Stimulated activated CD8-positive, alpha-beta memory T cell treated with anti-CD3 and anti-CD28 coated beads, Interleukin-12 subunit alpha, Interleukin-12 subunit beta, amount 100 ng/mL, for 1 hour (primary cell): ENCODE measurements at places on chromosomes 16 and 17.

DNA sequence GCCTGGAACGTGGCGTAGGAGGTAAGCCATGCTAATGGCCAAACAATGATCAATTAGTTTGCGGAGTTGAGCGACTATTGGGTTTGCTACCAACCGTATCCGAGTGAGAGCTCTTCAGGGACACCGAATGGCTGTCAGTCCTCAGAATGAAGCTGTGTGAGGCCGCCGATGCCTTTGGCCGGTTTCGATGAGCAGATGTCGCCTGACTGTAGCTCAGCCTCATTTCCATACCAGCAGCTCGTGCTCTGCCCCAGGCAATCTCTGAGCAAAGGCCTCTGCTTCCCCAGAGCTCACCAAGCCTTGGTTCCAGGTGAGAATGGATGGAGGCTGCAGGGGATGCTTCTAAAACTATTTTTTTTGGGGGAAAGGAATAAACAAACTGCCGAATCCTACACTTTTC is 111.7 kb upstream of the HS3ST4 start:
- DNase-seq, result no peak

GRCh38 chr16:73062743-73063733 is 15.1 kb upstream of the ZFHX3 start:
- DNase-seq, result no peak

DNA sequence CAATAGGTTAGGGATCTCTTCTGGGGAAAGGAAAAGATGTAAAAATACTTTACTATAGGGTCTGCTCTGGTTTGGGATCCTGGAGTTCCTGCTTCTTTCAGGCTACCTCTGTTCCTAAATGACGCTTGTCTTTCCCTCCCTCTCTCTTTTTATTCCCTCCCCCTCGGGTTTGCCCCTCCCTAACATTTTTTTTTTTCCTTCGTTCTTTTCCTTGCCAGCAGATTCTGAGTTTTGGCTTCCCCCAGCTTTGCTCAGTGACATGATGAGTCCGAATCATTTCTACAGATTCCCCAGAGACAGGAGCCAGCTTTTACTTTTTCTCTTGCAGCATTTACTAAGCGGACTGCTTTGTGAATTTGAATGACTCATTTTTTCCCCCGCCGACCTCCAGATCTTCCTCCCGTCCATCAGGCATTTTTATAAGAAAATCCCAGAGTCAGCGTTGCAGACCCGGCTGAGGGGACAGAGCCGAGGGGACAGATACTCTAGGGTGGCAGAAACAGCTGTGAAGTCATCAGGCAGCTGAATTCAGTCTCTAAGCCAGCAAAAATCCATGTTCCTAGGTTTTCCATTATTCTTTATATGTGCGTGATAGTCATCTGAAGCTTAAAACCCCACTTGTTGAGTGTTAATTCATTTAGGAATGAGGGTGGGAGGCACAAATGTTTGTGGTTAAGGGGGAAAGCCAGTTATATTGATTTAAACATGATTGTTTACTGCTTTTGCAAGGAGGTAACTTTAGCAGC is at the start of gene TMEM100:
Gene TMEM100 (minus strand): TSS at position 123 of the 746 bp plus-strand sequence. CDS start 1,794 bp downstream, outside the sequence.
- no peak for DNase-seq

DNA sequence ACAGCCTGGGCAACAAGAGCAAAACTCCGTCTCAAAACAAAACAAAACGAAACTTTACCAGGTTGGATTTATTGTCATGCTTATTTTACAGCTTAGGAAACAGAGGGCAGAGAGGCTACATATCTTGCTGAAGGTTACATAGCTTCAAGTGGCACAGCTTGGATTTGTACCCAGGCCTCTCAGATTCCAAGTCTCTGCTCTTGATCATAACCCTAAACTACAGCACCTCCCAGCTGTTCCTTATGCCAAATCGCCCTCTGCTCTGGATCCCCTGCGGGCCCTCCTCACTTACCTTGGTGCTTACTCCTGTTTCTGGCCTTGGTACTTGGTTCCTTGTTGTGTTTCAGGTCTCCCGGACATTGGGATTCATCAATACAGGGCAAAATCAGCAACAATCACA is 11.7 kb upstream of the CUEDC1 start:
- DNase-seq, result no peak

GRCh38 chr17:40506786-40507185 is 5.4 kb upstream of the TNS4 start:
- no peak for DNase-seq

GRCh38 chr17:79077587-79077986 is 3.0 kb downstream of the ENGASE start:
- DNase-seq, result no peak
